ENCODE measurements at places on chromosomes 1 and 21.

DNA sequence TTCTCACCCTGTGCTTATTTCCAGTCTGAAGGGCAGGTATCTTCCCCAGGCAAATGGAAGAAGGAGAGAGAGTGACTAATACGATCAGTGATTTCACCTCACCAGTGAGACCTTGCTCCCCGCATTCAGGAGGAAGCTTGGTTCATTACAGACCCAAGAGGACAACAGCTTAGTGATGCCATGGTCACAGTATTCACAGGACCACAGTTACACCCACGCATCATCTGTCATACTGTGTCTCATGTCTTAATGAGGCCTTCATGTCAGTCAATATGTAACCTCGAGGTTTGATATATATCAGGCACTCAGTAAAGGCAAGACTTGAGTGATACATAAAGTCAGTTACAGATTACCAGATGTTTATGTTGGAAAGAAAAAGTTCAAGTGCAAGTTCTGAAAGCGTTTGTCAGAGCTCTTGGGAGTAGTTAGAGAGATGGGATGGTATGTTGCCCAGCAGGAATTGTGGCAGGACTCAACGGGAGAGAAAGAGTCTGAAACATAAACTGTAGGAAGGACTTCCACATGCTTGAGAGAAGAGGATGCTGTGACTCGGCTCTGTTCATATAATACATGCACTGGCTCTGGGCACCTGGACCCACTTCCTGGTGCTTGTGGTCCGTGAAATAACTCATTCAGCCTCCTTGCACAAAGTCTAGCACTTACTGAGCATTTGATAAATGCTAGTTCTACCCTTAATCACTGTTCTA is 33.3 kb downstream of the GNPAT start:
- no peak for DNase-seq

- DNase-seq, result no peak
Observed at GRCh38 chr1:92754719-92755050, 30.2 kb downstream of the EVI5 start.

- no peak for DNase-seq
Observed at GRCh38 chr1:238517711-238518110, 627.0 kb upstream of the ZP4 start.

- DNase-seq, result no peak
Observed at GRCh38 chr1:174841747-174842146, 158.0 kb upstream of the CACYBP start.

DNA sequence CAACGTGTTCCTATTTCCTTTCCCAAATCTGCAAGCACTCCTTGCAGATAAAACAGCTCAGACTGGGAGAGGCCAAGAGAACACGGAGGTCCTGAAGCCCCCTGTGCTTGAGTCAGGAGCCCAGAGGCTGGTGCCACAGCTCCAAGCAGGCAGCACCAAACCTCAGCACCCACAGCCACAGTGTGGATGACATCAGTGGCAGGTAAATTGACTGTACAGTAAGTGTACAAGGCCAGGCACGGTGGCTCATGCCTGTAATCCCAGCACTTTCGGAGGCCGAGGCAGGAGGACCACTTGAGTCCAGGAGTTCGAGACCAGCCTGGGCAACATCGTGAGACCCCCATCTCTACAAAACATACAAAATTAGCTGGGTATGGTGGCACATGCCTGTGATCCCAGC is 1.9 kb upstream of the COL6A1 start:
- peak; percentile 56 for DNase-seq
